ENCODE measurements at places on chromosomes 3 and 15.

- no peak for DNase-seq
Observed at GRCh38 chr3:129616291-129616690, 9.8 kb upstream of the PLXND1 start.

- no peak for DNase-seq
Observed at GRCh38 chr15:28904541-28905315, 19.0 kb downstream of the APBA2 start.

GRCh38 chr15:55267401-55268175, 22.0 kb downstream of the RAB27A start:
- peak; percentile 42 for DNase-seq

DNA sequence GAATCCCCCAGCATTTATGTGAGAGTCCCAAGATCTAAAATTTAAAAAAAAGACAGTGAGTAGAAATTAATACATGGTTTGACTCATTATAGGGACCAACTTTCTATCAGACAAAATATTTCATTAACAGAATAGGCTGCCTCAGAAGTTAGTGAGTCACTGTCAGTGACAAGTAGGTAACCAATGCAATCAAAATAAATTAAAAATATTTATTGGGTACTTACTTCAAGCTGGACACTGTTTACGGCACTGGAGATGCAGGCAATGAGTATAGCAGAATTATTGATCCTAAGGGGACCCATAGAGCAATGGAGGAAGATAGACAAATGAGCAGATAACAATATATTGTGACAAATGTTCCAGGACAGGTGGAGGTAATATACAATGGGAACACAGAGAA, 135.6 kb upstream of the BCL6 start:
- no peak for DNase-seq

- DNase-seq: no peak
Observed at GRCh38 chr15:92047900-92048299, 194.4 kb downstream of the SLCO3A1 start.

DNA sequence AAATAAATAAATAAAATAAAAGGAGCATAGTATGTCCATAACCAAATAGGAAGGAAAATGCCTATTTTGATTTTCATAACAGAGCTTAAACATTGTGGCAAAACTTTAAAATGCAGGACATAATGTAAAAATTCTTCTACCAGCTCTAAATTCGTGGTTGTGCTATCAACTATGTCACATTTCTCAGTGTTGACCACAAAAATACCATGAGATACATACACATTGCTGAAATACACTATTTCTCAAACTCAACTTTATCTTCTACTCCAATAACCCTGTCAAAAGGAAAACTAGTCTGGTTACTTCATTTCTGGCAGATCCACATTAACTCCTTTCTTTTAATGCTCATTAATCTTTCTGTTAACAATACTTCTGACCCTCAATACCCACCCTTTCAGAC, 523.2 kb downstream of the FHIT start:
- no peak for DNase-seq

DNA sequence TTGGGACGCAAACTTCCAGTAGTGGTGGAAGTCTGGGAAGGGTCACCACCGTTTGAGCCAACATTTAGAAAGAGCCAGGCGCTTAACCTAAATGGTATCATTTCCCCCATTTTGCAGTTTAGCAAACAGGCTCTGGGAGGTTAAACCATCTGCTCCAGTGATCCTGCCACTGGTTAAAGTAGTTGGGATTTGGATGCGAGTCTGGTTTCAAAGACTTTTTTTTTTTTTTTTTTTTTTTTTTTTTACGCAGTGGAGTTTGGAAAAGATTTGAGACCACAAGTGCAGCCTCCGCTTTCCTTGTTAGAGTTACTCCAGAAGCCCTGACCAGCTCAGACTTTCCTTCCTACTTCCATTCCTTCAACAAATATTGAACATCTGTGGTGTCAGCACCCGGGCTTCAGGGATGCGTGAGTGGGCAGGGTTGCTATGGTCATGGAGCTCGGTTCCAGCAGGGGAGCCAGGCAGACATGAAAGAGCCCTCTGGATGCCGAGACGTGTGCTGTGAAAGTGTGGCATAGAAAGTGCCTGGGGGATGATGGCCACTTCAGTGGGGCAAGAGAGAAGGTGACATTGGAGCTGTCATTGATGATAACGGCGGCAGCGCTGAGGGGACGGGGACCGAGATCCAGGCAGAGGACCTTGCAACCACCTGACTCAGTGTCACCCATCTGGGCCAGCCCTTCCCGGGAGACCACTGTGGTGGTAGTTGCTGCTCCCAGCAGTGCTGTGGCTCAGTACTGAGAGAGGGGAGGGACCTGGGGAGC, 1.1 kb upstream of the RNU6-1 start:
- DNase-seq: peak; percentile 47

GRCh38 chr3:77605865-77606264, 566.0 kb downstream of the ROBO2 start:
- DNase-seq: no peak

DNA sequence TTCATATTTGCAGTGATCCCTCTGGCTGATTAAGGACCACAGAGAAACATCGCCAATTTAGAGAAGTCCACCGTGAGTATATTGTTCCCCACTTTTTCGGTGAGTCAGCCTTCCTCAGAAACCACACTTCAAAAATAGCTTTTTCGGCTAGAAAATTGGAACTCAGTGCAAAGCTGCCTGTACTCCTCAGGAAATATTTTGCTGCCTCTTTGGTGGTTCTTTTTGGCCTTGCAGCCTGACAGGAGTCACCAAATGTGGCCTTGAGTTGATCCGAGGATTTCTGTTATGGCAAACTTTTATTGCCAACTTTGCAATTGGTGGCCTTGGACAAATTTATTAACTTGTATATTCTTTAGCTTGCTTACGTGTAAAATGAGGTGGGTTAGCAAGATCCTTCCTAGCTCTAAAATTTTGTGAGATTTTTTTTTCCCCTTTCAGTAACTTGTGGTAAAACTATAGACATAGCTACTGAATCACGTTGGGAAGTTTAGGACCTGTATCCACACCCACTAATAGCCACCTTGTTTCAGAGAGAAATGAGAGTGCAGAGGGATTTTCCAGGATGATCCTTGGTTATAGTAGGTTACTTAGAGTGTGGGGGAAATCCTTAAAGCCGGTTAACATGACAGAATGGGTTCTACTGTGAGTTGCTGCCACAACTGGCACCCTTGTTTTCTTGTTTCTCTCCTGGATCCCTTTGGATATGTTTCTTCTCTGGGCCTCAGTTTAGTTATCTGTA, 9.9 kb downstream of the ARL6IP5 start:
- no peak for DNase-seq

- DNase-seq: no peak
Observed at GRCh38 chr3:188286087-188286513, 132.1 kb downstream of the LPP start.

DNA sequence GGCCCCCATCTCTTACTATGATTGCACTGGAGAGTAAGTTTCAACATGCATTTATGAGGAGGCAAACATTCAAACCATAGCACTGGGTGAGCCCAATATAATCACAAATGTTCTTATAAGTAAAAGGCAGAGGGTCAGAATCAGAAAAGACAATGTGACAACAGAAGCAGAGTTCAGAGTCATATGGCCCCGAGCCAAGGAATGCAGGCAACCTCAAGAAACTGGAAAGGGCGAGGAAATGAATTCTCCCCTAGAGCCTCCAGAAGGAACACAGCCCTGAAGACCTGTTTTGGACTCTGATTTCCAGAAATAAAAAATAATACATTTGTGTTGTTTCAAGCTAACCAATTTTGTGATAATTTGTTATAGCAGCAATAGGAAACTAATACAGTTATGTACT, 81.3 kb upstream of the ABI3BP start:
- DNase-seq: no peak

DNA sequence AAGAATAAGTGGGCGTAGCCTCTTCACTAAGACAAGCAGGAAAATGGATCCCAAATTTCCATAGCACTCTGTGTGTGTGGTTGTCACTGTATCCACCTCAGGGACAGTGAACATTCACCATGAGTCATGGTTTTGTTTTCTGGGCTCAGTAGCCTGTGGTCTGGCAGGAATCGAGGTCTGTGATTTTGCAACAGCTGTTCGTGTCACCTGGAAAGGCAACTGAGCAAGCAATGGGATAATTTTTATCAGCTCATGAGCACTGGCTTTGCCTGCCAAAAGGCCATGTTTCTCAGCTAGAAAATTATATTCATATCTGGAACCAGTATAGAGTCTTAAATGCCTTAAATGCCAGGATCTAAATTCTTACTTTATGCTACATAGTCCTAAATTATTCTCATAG, 60.9 kb downstream of the STRIT1 start:
- DNase-seq: peak; percentile 54

- no peak for DNase-seq
Observed at GRCh38 chr15:51536965-51537574, 85.5 kb downstream of the DMXL2 start.

DNA sequence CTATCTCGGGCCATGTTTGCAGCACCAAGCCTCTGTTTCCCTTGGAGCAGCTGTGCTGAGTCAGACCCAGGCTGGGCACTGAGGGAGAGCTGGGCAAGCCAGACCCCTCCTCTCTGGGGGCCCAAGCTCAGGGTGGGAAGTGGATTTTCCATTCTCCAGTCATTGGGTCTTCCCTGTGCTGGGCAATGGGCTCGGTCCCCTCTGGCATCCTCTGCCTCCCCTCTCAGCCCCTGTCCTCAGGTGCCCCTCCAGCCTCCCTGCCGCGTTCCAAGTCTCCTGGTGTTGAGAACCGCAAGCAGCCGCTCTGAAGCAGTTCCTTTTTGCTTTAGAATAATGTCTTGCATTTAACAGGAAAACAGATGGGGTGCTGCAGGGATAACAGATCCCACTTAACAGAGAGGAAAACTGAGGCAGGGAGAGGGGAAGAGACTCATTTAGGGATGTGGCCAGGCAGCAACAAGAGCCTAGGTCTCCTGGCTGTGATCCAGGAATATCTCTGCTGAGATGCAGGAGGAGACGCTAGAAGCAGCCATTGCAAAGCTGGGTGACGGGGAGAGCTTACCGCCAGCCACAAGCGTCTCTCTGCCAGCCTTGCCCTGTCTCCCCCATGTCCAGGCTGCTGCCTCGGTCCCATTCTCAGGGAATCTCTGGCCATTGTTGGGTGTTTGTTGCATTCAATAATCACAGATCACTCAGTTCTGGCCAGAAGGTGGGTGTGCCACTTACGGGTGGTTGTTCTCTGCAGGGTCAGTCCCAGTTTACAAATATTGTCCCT, 1.2 kb downstream of the RHO start:
- no peak for DNase-seq

GRCh38 chr3:86987421-86987715, 3.6 kb downstream of the VGLL3 start:
- no peak for DNase-seq

DNA sequence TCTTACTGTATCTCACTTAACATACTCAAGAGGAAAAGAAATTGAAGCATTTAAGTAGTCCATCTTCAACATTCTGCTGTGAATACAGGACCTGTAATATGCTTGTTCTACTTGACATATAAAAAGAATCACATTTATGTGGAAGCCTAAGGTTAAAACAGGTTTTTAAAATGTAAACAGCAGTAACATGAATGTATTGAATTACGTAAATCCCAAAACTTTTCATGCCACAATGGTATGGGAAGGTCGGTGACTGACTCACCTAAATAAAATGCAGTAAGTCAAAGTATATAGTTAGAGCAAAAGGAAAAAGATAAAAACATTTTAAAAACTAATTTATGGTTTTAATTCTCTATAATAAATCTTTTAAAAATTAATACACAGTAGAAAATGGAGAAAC, 115.7 kb upstream of the TJP1 start:
- DNase-seq: no peak

DNA sequence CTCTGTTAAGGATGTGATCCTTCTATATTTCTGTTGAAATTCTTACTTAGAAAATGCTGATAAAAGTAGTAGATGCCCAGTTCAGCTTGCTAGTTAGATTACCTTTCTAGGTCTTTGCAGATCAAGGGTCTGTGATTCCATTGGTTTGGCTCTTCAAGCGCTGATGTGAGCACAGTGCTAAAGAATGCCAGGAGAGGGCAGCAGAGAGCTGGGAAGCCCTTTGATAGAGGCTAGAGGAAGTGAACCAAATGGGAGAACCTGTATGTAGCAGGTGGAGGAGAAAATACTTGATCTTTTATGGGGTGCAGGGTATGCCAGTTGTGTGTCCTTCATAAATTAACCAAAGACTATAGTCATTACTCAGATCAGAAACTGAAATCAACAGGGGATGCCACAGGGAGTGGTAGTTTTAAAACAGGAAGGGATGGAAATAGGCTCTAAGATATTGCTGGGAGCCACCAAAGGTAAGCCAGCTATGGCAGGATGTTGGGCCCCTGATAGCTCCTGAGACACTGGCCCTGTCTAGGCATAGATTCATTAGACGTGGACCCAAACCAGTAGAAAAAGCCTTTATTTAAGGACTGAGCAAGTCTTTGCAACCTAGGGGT, 677.4 kb downstream of the SQOR start:
- DNase-seq: peak; percentile 85

- DNase-seq: no peak
Observed at GRCh38 chr3:65666448-65667091, 372.1 kb downstream of the MAGI1 start.

GRCh38 chr15:52760562-52760961, 29.6 kb downstream of the ONECUT1 start:
- DNase-seq: no peak

- no peak for DNase-seq
Observed at GRCh38 chr15:44096596-44096995, 98.5 kb downstream of the FRMD5 start.

DNA sequence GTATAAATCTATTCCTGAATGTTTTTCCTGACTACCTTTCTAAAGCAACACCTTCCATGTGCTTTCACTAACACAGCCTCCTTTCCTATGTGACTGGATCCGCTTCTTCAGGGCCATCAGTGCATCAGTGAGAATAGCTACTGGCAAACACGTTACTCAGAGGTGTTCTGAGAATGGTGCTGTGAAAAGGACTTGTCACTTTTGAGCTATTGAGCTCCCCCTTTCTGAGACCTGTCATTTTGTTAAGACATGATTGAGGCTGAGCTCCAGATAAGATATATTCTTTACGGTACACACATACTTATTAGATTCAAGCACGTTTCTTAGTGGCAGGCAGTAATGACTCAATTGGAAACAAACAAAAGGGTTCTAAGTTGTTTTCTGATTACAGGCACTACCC, 45.0 kb upstream of the ADCY5 start:
- DNase-seq: no peak

GRCh38 chr15:38768970-38769369, 204.4 kb upstream of the RASGRP1 start:
- peak; percentile 32 for DNase-seq

- no peak for DNase-seq
Observed at GRCh38 chr3:111218615-111219014, 147.0 kb downstream of the NECTIN3 start.

- DNase-seq: no peak
Observed at GRCh38 chr15:57227166-57227565, 149.1 kb upstream of the CGNL1 start.

GRCh38 chr15:95405447-95405846, 925.1 kb upstream of the NR2F2 start:
- DNase-seq: no peak

Measured in testis (tissue), 5 donors.